ENCODE measurements at places on chromosomes 5 and 9.

DNA sequence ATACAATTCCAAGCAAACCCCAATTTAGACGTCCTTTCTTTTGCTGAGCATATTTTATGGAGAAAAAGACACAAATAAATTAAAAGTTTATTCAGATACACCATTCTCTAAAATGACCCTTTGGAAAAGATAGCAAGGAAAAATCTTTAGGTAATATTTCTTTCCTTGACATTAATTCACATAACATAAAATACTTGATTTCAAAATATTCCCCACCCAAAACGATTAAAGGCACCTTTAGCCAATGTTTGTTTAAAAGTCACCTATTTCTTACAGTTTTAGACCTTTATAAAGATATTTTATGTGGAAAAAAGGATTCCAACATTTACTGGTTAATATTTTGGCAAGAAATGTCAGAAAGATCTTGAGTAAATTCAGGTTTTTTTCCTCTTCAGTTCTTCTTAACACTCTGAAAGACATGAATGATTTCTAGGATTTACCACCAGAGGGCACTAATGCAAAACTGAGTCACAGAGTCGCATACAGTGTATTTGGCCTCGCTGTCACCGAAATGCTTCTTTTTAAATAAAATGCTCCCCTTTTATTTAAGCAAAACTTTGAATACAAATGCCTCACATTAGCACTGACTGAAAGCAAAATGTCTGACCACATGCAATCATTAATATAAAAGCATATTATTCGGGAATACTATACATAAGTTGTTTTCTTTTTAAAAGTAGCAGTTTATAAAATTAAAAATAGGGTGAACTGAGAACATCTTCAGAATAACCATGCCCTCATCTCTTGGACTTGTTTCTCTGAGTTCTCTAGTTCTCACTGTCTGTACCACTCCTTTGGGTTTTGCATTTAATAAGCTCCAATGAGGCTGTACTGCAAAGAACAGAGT lies 122.5 kb downstream of the SLC1A3 start:
- no peak for DNase-seq

GRCh38 chr9:34451135-34451534 lies 7.2 kb downstream of the FAM219A start:
- no peak for DNase-seq

- DNase-seq, result no peak
These were observed 25.1 kb upstream of the RNF130 start for GRCh38 chr5:180096616-180097015.

DNA sequence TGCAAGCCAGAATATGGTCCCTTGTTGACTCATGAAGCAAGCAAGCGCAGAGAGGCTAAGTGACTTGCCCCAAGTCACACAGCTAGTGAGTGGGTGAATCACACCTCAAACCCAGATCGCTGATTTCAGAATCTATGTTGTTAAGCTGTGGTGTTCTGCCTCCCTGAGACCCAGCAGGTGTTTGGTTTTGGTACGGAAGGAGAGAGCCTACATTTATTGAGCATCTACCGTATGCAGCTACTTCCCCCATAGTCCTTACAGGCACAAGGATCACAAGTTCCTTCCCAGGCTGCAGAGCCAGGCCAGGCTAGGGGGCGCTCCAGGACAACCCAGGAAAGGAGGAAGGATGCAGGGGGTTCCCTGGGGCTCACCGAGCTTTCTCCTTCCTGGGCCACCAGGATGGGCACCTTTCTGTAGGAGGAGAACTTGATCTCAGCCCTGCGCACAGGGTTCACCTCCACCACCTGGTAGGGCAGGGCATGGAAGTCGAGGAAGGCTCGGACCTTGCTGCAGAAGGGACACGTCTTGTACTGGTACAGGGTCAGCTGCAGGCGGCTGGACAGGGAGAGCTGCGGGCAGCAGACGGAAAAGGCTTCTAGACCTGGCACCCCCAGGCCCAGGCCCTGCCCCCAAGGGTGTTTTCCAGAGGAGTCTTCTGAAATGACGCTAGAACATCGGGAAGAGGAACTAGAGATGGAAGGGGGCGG lies 2.5 kb downstream of the PTGES2 start:
- DNase-seq, result peak; percentile 21

DNA sequence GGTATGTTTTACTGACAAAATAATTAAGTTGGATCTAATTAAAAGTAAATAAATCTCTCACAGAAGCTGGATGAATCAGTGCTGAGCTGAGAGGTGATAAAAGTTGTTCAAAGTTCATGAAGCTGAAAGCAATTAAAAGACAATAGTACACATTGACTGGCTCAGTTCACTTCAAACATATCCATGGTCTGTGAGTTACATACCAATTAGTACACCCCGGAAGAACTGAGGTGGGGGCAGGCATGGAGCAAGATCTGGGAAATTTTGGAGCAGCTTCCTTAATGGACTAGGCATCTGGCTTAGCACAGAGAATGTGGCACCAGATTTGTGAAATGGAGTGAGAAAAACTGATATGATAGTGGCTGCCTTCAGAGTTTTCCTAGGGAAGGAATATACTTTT lies 152.7 kb downstream of the ATP10B start:
- DNase-seq, result no peak

- no peak for DNase-seq
These were observed 112.8 kb upstream of the SPOCK1 start for GRCh38 chr5:137611794-137612435.

DNA sequence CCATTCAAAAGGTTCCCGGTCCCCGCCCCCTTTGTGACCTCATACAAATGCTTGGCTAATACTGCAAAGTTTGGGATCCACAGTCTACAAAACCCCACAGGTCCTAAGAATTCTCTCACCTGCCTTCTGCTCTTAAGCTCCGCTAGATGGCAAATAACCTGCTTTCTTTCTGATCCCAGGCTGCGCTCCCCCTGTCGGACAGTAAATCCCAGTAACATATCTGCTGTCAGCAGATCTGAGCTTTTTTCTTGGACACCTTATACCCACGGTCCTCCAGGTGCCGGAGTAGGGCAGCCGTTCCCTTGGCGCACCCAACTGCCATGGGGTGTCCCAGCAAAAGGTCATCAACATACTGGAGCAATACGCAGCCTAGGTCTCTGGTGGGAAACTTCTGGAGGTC lies 39.0 kb upstream of the PPP1R26 start:
- DNase-seq, result no peak

DNA sequence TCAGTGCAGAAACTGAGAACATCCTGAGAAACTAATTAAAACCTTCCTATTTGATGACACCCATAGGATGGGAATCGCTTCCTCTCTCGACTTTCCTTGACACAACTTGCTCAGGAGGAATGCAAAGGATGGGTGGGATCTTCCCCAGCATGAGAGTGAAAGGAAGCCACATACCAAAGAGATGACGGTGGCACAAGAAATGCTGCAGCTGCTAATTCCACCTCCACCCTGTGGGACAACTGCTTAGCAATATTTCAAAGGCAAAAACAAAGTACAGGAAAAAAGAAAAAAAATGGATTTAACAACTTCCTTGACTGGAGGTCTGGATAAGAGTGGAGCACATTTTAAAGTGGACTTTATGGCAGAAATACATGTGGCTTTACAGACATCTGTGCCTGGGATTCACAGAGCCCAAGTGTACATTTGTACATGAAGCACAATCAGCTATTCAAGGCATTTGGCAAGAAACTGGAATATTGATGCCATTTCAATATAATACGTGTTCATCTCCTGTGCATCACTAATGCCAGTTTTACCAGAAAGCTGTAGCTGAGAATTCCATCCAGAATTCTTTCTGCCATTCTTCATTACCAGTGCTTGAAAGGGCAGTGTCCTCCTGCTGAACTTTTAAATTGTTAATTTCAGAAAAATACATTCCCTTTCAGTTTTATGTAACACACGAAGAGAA lies 359.2 kb upstream of the ACTBL2 start:
- DNase-seq, result no peak
